ENCODE measurements at places on chromosomes 2 and 18.

- no peak for DNase-seq
Measured at GRCh38 chr2:237434866-237435311, 20.9 kb upstream of the COL6A3 start.

DNA sequence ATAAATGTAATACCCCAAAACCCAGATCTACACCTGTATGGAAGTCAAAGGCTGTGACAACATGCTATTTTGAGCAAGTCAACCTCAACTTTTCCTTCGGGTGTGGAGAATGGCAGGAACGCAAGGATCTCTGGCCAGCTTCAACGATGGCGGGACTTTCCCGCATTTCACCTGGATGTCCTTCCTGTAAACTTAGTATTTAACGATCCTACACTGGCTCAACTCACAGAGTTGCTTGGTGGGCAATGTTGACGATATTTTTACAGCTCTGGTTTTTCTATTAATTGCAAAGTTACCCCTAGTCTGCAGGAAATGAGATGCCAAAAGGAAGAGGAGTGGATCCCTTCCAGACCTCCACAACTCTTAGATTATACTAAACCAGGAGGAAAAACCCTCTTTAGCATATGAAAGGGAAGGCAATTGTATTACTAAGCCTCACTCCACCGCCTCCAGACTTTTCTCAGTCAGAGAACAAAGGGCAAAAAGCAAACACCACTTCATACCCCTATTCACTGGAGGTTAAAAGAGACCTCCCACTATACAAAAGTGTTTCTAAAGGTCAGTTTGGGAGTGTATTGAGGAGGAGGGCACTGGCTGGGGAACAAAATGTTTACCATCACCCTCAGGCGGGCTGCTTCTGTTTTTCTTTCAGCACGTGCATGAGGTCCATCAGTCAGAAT lies 56.5 kb upstream of the ACVR1 start:
- peak; percentile 14 for DNase-seq

- no peak for DNase-seq
Measured at GRCh38 chr2:41736105-41736567, 311.7 kb upstream of the PKDCC start.

DNA sequence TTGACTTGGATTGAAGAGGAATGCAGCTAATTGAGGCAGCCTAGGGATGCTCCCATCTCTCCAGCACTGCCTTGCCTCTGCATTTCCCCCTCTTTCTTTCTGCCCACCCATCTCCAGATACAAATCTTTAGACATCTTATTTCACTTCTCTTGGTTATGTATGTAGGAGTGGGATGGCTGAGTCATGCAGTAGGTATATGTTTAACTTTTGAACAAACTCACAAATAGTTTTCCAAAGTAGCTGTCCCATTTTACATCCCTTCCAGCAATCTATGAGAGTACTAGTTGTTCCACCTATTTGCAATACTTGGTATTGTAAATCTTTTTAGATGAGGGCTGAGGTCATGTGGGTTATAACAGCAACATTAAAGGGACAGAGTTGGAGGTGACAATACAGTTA lies 329.9 kb downstream of the DYSF start:
- no peak for DNase-seq

GRCh38 chr18:58416704-58417683 lies 211.9 kb downstream of the ALPK2 start:
- no peak for DNase-seq

DNA sequence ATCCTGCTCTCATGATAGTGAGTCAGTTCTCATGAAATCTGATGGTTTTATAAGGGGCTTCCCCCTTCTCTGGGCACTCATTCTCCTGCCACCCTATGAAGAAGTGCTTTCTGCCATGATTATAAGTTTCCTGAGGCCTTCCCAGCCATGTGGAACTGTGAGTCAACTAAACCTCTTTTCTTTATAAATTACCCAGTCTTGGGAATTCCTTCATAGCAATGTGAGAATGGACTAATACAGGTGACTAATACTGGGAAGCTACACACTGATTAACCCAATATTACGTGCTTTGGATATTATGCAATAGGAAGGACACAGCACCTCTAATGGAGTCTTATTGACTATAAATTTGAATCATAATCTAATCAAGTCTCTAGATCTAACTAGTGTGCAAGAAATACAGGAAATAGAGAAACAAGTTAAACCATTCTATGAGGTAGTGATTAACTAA lies 107.2 kb upstream of the ETAA1 start:
- DNase-seq, result no peak

DNA sequence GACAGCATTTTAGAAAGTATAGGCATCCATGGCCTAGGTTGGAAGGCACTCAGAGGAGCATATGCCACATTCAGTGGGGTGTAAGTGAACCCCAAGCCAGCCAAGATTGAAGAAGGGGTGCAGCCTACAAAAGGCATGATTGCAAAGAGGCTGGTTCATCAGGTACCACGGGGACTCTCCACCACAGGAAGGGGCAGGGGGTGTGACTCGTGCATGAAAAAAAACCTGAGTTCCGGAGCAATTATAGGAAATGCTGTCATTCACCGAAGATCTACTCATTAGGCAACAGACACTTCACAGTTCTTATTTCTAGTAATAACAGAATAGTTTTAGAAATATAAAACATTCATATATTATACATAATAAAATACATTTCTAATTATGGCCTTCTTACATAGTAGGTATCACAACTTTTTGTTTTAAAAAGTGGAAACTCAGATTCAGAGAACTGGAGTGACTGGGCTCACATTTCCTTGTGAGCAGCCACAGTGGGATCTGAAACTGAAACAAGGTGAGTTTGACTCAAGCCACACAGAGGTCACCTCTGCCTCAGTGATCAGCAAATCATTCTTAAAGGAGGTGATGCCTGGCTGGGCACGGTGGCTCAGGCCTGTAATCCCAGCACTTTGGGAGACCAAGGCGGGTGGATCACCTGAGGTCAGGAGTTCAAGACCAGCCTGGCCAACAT lies 188.4 kb upstream of the GYPC start:
- no peak for DNase-seq

DNA sequence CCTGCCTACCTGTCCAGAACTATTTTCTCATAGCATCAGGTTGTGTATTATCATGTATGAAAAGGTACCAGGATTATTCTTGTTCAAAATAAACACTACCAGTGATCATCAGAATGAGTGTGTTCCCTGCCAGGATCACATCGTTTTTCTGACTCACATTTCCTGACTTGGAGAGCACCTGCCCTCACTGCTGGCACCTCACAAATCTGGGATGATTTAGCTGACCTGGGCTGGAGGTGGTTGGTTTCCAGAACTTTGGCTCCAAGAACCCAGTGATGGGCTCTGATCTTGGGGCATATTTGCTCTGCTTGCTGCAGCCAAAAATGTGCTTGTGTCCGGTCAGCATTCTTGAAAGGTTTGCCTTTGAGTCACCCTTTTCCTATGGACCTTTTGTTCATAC lies 836.3 kb upstream of the ACVR2A start:
- DNase-seq, result no peak

GRCh38 chr2:106565599-106565998 lies 78.4 kb downstream of the CD8B2 start:
- DNase-seq, result no peak

GRCh38 chr2:169287666-169288065 lies 74.7 kb downstream of the LRP2 start:
- DNase-seq, result no peak

DNA sequence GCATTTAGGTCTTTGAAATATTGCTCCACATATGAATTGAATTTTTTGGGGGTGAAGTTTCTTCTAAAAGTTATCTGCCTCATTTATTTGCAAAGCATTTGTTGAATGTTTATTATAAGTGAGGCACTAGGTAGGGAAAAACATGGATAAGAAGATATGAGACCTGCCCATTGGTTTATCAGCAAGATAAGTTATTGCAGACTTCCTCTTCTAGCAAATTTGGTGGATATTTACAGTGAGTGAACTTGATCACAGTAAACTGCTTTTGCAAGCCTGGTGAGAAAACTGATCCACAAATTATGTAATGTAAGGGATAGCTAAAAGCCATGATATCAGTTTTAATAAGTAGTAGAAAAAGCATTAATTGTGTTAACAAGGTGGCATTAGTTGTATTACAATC lies 364.8 kb downstream of the SOCS6 start:
- DNase-seq, result no peak

DNA sequence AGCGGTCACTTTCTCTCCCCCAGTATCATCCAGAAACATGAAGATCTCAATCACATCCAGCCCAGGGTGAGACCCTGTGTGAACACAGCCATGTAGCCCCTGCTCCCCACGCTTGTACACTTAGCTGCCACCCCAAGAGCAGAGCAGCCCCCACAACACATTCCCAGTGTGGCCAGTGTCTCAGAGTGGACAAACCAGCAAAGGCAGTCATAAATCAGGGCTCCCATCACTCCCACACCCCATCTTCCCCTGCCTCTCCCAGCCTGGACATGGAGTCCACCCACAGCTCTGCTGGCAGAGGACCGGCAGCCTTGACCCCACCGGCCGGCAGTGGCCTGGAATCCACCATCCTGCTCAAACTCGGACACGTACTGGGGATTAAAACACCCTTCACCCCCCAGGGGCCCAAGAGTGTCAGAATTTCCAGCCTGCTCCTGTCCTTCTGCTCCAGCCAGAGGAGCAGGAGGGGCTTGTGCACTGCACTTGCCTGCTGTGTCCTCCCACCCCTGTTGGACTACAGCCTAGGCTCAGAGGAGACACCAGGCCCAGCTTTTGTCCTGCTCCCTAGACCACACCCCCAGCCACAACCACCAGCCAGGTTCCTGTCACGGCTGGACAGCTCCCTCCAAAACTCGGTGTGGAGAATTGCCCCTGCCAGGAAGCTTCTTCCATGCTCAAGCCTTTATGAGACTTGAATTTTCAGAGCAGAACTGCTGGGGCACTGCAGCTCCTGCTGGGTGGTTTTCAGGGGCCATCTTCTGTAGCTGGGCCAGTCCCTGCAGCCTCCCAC lies 206.1 kb downstream of the SMAD2 start:
- no peak for DNase-seq

DNA sequence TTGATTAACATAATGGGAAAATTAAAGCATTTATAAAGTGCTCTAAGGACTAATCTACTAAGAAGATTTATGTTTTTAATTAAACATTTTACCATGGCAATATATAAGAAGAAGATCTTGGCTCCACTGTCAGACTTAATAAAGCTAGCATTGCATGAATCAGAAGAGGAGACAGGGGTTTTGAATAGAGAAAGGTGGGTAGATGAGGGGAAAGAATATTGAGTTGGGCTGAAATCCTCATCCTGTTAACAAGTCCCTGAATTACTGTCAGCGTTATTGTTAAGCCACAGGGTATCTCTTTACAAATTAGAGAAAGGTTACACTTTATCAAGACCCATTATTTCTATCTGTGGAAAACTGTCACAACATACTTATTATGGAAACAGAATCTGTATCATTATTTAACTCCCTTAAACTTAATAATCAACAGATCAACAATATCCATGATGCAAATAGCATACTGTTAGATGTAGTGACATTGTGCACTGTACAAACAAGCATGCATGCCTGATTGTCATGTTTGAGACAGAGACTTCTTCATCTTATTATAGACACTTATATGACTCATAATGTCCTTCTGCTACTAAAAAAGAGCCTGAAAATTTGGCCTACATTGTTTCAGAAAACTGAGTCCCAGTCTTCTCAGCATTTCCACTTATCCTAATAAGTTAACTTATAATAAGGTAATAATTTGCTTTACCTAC lies 304.1 kb downstream of the NRXN1 start:
- no peak for DNase-seq

GRCh38 chr18:41532344-41533086 lies 422.5 kb upstream of the PIK3C3 start:
- DNase-seq, result no peak

DNA sequence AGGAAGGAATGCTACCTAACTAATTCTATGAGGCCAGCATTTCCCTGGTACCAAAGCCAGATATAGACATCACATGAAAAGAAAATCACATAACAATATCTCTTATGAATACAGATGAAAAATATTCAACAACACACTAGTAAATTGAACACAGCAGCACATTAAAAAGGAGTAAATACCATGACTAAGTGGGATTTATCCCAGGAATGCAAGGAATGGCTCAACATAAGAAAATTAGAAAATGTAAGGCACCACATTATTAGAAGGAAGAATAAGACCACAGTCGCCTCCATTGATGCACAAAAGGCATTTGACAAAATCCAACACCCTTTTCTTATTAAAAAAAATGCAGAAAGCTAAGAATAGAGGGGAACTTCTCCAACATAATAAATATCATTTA lies 133.9 kb downstream of the TTC32 start:
- DNase-seq, result no peak

- DNase-seq, result no peak
Measured at GRCh38 chr2:644871-645270, 32.3 kb downstream of the TMEM18 start.

- DNase-seq, result no peak
Measured at GRCh38 chr18:76972846-76973519, 150.6 kb downstream of the ZNF236 start.

DNA sequence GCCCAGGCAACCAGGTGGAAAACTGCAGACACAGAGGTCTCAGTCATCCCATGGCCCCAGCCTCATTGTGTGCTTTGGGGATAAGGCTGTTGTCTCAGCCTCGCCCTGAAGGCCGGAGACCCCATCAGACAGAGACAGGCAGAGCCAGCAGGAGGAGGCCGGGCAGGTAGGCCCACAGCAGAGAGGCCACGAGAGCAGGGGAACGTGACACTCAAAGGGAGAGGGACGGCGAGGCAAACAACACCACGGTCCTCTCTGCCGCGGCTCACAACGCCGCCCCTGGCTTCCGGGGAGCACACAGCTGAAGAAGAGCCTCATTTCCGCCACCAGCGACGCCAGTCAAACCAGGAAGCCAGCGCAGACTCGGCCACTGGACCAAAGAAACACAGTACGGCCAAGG lies 103.3 kb downstream of the ZNF516 start:
- no peak for DNase-seq

DNA sequence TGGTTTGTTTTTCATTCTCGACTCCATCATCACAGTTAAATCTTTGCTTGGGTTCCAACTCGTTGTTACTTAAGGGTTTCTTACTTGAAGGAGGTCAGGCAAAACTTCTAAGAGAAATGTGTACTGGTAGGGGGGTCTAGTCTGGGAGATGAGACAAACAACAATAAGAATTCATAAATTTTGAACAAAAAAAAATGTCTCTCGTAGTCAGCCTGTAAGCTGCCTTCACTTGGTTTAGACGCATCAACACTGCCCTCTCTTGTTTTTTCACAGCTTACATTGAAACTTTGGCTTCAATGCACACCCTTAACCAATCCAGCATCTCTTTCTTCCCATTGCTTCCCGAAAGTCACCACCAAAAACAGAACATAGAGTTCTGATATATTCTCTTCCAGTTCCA lies 576.4 kb upstream of the PIK3C3 start:
- DNase-seq, result peak; percentile 63

- no peak for DNase-seq
Measured at GRCh38 chr2:88061295-88061694, 5.7 kb upstream of the KRCC1 start.

DNA sequence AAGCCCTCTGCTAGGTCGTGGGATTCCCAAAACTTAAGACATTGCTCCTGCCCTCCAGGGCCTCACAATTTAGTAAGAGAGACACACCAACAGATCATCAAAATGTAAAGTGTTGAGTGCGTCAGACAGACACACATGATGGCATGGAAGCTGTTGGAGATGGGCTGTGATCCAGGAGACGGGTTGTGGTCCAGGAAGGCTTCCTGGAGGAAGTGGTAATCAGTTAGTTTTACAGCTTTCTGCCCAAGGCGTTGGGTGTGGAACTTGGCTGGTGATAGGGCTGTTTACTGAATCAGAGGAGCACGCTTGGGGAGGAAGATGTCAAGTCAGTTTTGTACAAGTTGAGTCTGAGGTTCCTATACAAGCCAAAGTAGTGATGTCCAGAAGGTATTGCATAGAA lies 24.0 kb upstream of the GLI2 start:
- DNase-seq, result no peak
